ENCODE measurements at places on chromosomes 6 and 20.

- DNase-seq, result no peak
Measured at GRCh38 chr6:56770011-56770520, 127.4 kb upstream of the DST start.

GRCh38 chr6:35973670-35974222 is 50.7 kb downstream of the SLC26A8 start:
- DNase-seq, result no peak

GRCh38 chr6:4849226-4850022 is 73.2 kb downstream of the CDYL start:
- DNase-seq, result no peak

DNA sequence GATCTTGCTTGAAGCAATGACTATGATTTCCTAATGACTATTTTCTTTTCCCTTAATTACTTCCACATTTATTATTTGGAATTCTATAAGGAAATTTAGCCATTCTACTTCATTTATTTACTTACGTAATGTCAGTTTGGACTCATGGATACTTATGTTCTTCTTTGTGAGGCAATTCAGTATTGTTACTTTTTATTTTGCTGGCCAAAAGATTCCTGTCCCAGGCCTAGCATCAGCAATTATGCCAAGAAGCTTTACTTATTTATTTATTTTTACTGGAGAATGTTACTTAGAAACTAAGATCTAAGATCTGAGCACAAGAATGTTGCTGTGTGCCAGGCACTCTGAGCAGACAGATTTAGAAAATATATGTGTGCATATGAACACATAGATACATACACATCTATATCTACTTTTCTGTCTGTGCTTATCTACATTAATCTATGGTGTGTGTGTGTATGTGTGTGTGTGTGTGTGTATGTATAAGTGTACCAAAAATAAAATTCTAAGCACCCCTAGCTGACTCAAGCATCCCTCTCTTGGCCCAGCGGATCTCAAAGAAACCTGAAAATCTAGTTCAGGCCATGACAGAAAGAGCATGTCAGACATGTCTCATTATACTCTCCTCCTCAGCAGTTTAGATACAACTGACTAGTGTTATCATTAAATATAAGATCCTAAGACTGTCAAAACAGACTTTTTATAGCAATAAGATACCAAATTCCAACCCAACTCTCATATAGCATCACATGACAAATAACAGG is 640.0 kb upstream of the GJE1 start:
- DNase-seq, result no peak

DNA sequence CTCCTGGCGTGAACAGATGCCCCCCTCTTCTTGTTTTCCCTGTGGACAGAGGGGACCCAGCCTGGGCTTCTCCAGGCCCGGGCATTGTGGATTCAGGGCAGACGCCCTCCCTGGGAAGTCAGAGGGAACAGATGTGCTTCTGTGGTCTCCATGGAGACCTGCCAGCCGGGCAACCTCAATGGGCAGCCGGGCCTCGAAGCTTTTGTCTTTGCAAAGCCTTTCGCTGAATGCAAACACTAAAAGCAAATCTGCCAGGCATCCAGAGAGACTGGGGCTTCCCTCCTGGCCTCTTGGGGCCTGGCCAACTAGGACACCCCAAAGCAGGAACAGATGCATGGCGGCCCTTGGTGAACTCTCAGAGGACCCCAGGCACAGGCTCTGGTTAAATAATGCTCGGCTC is 370.0 kb upstream of the SULF2 start:
- DNase-seq, result no peak

DNA sequence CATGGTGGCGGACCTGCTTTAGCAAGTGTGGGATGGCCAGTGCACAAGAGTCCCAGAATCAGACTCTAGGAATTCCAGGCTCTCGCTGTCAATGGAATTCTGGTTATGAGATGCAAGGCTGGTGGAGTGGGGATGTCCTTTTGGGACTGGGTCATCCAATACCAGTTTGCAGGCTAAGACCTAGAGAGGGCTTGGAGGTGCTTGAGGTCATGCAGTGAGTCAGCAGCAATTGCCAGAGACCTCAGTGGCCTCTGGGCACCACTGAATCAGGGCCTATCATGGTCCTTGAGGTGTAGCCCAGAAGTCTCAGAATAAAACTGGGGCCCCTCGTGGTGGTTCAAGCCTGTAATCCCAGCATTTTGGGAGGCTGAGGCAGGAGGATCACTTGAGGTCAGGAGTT is 1.4 kb upstream of the SCRT2 start:
- no peak for DNase-seq

DNA sequence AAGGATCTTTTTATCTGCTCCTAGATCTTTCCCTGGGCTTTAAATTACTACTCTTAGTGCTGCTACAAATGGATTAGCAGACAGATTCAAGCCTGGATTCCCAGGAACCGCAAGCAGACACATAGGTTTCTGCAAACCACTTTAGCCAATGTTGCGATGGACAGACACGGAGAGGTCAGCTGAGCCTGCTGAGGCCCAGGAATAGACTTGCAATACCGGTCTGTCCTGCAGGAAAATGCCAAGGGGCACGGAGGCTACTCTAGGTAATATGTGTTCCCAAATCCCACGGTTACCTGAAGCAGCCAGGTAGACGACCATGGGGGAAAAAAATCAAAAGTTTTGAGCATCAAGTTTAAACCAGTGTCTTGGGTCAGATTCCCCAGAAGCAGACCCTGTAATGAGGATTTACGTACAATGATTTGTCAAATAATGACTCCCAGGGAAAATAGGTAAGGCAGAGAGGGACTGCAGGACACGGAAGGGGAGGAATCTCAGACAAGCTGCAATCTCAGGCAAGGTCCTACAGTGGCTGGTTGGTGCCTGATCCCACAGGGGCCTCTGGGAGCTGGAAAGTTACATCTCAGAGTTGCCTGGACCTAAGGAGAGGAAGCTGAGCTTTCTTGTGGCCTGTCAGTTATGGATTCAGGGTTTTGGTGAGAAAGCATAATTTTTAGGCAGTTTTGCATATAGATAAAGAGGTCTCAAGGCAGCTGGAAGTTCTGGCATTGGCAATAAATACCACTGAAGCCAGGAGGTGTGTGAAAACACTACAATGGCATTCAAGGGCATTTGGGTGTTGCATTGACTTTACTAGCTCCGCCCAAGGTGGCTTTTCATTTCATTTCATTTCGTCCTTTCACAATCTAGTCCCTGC is 12.5 kb downstream of the OTOR start:
- no peak for DNase-seq

- no peak for DNase-seq
Measured at GRCh38 chr6:12324748-12325147, 34.6 kb downstream of the EDN1 start.

- DNase-seq, result no peak
Measured at GRCh38 chr6:43024436-43024835, 3.0 kb downstream of the RRP36 start.

DNA sequence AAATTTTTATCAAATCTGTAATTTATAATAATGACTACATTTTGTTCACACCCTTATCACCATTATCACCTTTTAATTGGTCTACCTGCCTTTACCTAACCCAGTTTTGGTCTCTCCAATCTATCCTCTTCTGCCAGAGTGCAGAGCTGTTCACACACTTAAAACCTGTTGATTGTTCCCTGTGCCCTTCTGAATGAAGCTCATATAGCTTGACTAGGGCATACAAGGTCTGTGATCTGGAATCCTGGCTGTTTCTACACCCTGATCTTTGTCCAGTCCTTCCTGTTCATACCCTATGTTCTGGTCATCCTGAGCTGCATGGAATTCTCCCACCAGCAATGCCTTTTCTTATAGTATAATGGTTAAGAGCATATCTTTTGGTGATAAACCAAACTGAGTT is 28.9 kb upstream of the SUMO4 start:
- no peak for DNase-seq

DNA sequence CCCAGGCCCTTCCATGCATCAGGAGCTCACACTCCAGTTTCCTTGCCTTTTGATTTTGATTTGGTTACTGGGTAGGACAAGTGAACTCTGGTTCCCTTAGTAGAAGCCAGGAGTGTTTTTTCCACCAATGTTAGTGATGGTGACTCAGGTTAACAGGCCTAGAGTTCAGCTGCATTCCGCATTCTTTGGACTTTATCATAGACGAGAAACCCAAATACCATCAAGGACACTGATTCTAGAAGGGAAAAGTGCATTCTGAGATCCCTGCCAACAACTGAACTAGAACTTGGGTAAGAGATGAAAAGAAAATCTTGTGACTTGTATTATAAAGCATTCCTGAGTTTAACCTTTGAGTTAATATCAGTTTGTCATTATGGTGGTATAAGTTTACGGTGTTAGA is 8.9 kb downstream of the GSS start:
- DNase-seq, result no peak

DNA sequence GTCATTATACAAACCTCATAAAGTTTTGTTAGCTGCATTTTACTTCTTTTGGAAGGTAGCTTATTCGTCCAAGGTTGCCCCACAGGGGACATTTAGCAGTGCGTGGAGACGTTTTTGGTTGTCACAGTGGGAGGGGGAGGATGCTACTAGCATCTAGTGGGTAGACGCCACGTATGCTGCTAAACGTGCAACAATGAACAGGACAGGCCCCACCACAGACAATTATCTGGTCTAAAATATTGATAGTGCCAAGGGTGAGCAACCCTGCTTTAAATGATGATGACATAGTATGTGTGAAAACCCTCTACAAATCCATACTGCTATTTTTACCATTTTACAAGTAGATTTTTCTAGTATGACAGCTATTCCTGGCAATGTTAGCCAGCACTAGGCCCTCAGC is 13.9 kb upstream of the GCNT2 start:
- no peak for DNase-seq

DNA sequence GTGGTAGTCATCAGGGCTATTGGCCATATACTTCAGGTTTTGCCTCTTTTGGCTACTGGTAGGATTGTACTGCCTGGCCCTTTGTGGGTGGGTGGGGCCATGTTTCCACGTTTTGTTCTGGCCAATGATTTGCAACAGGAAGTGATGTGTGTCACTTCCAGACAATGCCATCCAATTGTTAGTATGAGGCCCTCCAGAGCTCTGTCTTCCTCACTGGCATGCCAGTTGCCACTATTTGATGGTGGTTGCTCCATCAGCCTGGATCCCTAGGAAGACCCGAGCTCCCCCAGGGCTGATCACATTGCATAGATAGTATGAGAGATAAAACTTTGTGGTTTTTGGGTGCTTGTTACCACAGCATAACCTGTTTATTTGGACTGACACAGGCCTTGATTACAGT is 7.7 kb upstream of the LRRN4 start:
- DNase-seq, result no peak

GRCh38 chr6:120096696-120097260 is 747.2 kb upstream of the MAN1A1 start:
- no peak for DNase-seq

GRCh38 chr6:13764996-13765395 is 49.4 kb downstream of the MCUR1 start:
- DNase-seq, result no peak

DNA sequence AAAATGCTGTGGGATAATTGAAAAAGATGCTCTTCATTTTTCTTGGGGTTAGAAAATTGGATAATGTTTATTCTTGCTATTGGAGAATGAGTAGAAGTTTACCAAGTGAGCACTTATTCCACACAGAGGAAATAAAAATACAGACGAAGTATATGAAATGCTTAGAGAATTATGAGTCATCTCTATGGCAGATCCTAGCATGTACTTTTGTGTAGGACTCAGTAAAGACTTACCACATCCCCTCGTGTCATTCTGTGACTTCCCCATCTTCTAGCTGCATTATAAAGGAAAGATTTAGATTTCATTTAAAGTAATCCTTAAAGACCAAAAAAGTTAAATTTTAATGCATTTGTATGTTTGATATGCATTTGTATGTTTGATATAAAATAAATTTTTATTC is 685.6 kb downstream of the TBC1D32 start:
- DNase-seq, result no peak

DNA sequence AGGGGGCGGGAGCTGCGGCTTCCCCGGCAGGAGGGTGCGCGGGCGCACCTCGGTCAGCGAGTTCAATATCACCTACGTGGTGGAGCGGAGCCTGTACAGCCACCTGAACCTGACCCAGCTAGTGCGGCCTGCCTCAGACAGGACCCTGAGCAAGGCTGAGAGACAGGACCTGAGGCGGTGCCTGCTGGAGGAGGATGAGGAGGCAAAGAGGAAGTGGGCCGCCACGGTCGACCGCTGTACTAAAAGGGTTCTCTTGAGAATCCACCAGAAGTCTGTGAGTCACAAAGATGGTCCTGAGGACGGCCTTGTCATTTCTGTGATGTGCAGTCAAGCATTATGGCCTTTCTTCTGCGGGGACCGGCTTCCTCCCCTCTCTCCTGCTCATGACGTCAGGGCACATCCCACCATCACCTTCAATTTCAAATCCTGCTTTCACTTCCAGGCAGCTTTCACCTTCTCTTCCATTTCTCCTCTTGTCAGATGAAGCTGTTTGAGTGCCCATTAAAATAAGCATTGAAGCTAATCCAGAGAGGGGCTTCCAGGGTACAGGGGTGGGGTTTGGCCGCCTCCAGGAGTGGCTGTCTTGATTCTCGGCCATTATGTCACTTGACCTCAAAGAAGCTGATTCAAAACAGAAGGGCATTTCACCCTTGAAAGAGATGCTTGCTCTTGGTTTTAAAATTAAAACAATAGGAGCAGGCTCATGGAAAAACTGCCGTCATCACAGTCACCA is 177.6 kb downstream of the SASH1 start:
- DNase-seq, result no peak

- DNase-seq, result no peak
Measured at GRCh38 chr20:58797371-58798338, 53.0 kb downstream of the GNAS-AS1 start.

DNA sequence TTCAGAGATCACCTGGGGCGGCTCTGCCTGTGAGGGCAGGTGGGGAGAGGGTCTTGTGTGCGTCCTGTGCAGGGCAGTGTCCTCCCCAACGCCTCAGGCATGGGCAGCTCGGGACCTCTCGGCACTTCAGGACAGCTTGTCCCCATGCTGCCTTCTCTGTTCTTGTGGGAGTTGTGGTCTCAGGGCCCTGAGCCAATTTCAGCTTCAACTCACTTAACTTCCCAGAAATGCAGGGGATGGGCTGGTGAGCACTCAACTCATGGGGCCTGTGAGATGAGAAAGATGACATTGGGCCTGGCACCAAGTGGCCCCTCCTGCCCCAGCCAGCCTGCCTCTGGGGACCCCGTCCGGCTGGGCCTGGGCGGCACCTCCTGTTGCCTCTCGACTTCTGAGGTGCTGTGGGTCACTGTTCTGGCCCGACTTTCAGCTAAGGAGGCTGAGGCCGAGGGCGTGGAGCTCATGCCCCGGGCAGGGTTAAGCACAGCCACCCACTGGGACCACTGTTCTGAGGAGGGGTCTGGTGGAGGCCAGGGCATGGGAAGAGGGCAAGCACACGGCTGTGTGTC is 6.7 kb downstream of the RGS19 start:
- DNase-seq, result no peak

- DNase-seq, result no peak
Measured at GRCh38 chr20:8735674-8736073, 333.2 kb upstream of the PLCB4 start.

All from activated CD8-positive, alpha-beta memory T cell treated with anti-CD3 and anti-CD28 coated beads for 24 hours (primary cell).